PC-9 (cell line): ENCODE measurements at places on chromosomes 16 and 17. TPM values are rescaled to one million over a fixed set of nuclear protein-coding genes. Genes with fewer than 3 reads are reported as not detected.

Gene EPN3
- 15.6 and 22.8 TPM in 2 replicates for total RNA-seq

Gene CCDC144A
- total RNA-seq, result 3.6 and 5.5 TPM in 2 replicates

Gene OR4D1
- not detected in 2 replicates for total RNA-seq

Gene SARM1
- 7.3 and 8.6 TPM in 2 replicates for total RNA-seq

Gene SMARCD2
- 73.6 and 98.7 TPM in 2 replicates for total RNA-seq

Gene NLGN2
- 86.3 and 98.8 TPM in 2 replicates for total RNA-seq

Gene SLC22A31
- 2.5 and 5.4 TPM in 2 replicates for total RNA-seq

Gene EFCAB5
- total RNA-seq, result 1.4 and 1.5 TPM in 2 replicates

Gene ASGR1
- 3.5 and 5.9 TPM in 2 replicates for total RNA-seq

Gene CSH2
- not detected in 2 replicates for total RNA-seq

Gene TNK1
- total RNA-seq, result 15.8 and 18.8 TPM in 2 replicates
